ENCODE measurements at places on chromosomes 12 and 14.

GRCh38 chr14:104394409-104394851 is 185.1 kb upstream of the C14orf180 start:
- DNase-seq: no peak

DNA sequence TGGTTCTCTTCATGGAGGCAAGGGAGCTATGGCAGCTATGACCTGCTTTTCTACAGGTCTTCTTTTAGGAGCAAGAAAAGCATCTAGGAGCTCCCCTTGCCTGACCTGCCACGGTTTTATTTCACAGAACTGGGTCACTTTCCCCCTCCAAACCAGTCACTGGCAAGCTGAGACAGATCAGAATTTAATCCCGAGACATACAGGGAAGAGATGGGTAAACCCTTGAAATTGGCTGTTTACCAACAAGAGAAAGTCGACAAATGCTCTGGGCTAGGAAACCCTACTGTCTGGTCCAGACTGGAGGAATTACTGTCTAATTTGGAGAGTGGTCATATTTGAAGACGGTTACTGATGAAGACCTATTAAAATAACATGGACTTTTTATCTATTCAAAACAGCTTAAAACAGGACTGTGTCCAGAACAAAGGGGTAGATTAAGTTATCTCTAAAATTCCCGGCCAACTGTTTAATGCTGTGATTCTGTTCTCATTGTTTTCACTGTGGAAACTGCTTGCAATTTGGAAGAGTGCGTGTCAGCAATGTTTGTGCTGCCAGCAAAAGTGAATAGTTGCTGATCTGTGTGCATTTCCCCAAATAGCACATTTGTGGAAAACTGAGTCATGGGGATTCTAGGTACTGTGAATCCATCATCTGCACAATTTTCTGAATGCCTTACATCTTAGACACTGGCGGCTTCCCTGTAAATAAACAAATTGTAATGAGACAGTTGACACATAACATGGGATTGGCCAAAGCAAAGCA is 73.4 kb upstream of the EEA1 start:
- no peak for DNase-seq

GRCh38 chr12:77218278-77218677 is 152.9 kb upstream of the E2F7 start:
- DNase-seq: no peak

DNA sequence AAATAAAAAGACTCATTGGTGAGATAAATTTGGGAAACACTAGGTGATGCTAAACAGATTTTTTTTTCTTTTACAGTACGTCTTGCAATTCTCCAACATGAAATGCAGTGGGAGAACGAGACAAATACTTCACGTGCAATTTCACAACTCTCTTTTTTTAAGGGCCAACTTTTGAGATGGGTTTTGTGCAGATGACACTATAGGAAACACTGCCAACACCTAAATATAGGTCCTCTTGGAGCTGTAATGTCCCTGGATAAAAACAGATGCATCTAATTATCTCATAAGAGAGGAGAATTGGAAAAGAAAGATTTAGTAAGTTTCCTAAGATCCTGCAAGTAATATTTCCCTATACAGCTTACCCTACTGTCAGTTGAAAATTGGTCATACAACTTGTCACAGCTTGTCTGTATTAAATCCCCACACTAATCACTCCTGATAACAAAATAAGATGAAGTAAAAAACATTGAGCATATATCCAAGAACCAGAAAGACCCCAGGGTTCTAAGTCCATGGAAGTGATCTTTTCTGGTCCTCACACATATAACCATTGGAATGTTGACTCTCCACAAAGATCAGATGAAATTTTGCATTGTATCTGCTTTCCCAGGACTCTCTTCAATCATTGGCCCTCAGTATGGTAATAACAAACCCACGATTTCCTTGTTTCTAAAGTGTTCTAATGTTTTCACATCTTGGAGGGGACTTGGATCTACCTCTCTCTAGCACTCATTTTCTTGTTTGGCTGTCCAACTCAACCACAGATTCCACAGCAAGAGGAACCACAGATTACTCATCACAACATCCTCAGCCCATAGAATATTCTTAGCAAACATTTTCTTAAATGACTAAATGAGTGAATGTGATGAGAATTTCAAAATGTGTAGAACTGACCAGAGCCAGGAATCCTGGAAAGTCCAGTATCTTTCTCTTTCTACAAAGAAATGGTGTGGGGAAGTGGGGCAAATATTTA is 769.4 kb upstream of the USP15 start:
- no peak for DNase-seq

DNA sequence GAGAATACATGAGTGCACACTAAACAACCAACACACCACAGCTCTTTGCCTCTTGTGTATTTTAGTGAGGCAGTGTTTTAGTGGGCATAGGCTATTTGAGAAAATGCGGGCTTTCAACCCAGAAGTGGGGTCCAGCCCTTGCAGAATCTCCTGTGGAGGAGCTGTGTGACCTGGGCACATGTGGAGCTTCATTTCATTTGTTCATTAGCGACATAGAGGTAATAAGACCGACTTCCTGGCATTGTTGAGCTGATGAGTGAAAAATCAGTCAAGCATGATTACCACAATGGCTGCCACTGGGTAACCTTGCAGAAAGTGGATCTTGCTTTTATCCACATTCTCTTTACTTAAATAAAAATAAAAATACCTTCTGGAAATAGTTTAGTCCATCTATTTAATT is 923.5 kb downstream of the BCL11B start:
- no peak for DNase-seq

DNA sequence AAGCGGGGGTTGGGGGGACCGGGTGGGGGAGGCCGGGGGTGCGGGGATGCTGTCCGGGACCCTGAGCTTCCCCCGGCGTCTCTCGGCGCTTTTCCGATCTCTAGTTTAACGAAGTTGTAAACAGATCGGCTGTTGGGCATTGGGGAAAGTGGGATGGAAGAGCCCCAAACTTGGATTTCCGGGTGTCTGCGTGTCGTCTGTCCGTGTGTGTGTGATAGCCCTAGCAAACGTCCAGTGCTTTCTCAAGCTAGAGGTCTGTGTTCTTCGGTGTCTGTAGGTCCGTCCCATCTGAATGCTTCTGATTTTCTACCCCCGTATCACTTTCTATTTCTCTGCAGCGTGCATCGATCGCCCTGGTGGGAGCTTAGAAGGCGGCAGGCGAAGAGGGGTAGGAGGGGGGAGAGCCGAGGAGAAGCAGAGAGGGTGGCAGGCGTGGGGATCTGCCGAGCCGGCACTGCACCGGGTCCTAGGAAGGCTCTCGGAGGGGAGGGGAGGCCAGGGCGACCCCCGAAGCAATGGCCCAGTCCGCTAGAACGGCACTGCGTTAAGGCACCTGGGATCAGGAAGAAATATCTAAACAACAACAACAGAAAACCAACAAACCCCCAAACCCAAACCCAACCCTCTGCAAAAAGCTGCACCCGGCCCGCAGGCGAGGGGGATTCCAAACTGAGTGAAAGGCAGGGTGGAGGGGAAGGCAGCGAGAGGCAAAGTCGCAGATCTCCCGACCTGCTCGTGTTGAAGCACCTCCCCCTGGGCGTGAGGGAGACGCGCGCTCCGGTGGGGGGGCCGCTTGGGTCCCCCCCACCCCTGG is 1.0 kb downstream of the KCNA1 start:
- DNase-seq: no peak

DNA sequence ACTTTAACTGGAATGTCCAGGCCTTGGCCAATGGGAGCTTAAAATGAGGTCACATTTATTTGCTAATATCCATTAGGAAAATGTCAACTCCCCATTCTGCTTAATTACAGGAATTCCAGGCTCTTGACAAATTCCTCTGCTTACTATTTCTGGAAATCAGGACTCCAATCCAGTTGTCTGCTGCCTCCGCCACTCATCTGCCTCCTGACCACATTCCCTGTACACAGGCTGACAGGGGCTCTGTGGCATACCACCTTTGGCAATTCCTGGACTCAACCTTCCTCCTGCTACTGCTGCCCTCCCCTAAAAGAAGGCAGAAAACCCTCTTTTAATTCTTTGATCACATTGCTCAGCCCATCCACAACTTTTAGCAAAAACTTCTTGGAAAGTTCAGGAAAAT is 37.9 kb downstream of the KICS2 start:
- no peak for DNase-seq

DNA sequence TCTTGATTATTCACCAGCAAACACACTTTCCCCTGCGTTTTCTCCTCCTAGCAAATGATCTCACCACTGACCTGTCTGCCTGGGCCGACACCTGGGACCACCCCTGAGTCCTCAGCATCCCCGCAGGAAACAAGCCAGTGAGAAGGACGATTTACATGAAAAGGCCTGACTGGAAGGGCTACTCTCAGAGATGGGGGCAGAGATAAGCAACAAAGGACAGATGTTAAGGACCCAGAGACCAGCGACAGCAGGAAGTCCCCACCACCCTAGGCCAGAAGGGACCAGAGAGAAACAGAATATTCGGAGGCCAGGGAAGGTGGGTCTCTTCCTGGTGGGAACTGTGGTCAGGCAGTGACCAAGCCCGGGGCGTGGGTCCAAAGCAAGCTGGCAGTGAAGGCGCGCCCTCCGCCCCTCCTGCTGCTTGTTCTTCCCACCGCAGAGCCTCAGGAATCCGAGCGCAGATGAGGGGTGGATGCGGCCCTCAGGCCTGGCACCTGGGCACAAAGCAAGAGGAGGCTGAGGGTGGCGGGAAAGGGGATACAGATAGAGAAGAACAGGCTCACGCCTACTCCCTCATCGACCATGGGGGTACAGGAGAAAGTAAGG is 55.8 kb downstream of the STX2 start:
- no peak for DNase-seq

DNA sequence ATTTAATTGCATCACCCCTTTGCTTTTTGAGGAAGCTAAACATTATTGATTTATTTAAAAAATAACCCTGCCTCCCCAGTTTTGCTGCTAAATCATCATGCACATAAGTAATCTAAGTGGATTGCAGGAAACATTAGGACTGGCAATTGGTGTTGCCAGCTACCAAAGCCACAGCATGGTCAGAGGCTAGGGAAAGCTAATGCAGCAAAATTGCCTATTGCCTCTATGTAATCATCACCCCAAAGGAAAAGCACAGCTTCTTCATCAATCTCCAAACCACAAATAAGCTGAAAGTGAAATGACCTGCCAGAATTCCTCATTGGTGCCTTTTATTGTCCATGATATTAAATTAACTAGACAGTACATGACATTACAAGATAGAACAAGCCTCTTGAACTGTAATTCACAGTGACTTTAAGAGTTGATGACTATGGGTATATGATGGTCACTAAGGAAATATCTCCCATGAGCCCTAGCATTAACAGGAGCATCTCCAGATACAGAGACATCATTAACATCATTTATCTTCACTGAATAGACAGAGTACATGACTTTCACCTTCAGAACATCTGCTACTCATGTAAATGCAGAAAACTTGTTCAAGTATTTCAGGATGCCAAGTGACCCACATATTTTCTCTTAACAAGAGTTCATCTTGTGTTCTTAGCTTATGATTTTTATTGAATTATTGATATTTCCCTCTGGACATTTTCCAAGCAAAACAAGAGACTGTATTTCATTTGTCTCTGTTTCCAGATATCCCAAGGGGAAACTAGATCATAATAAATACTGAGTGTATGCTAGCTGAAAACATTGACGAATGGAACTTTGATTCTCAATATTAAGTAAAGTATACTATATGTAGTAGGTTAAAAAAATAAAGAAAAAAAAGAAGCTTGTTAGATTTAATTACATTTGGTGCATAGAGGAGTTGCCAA is 29.4 kb downstream of the PTPRR start:
- DNase-seq: no peak

DNA sequence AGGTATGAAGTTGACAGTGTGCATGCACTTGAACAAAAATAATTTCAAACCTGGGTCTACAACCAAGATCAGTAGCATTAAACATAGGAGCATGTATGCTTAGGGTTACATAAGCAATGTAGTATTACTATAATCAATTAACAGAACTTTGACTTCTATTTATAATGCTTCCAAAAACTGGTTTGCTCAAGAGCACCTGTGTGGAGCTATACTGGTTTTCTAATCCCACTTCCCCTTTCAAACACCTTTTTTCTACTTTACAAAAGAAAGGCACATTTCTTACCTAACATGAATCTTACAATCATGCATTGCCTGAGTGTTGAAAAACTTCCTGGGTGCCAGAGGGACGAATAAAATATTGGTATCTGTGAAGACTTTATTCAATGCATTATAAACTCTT is 72.7 kb downstream of the EFCAB11 start:
- DNase-seq: no peak

DNA sequence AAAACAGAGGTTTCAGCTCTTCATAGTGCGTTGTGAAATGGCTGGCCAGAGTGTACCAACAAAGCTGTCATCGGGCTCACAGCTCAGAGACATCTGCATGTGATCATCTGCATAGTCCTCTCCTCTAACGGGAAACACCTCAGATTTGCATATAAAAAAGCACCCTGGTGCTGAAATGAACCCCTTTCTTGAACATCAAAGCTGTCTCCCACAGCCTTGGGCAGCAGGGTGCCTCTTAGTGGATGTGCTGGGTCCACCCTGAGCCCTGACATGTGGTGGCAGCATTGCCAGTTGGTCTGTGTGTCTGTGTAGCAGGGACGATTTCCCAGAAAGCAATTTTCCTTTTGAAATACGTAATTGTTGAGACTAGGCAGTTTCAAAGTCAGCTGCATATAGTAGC is 14.3 kb upstream of the PAPLN start:
- DNase-seq: no peak
